ENCODE measurements at places on chromosomes 16 and 17. TPM values are rescaled to one million over a fixed set of nuclear protein-coding genes. Genes with fewer than 3 reads are reported as not detected.
A peak's percentile ranks its signal among the peaks of the same experiment; 100 is the strongest.

SYCE1L gene
- 4.6 TPM for total RNA-seq

- no peak overlapping the region for H3K27ac ChIP-seq
- peaks cover 9% of the 10 kb centered on the region for H3K4me1 ChIP-seq
- no peak for DNase-seq
- H3K27me3 ChIP-seq, result no peaks in the 10 kb centered on the region
- H3K4me3 ChIP-seq, result no peak overlapping the region
Observed at GRCh38 chr16:12798846-12799245, 4.8 kb downstream of the CPPED1 start.

- H3K4me3 ChIP-seq, result peak overlapping the region; percentile 67
- H3K36me3 ChIP-seq, result no peaks in the 10 kb centered on the region
- no peak for DNase-seq
- peak overlapping the region; percentile 57 for H3K27ac ChIP-seq
- peaks cover 51% of the 10 kb centered on the region for H3K27me3 ChIP-seq
Observed at GRCh38 chr17:42675965-42676423, 800 bp downstream of the PLEKHH3 start.

RBFOX1 gene
- not detected for total RNA-seq

DNA sequence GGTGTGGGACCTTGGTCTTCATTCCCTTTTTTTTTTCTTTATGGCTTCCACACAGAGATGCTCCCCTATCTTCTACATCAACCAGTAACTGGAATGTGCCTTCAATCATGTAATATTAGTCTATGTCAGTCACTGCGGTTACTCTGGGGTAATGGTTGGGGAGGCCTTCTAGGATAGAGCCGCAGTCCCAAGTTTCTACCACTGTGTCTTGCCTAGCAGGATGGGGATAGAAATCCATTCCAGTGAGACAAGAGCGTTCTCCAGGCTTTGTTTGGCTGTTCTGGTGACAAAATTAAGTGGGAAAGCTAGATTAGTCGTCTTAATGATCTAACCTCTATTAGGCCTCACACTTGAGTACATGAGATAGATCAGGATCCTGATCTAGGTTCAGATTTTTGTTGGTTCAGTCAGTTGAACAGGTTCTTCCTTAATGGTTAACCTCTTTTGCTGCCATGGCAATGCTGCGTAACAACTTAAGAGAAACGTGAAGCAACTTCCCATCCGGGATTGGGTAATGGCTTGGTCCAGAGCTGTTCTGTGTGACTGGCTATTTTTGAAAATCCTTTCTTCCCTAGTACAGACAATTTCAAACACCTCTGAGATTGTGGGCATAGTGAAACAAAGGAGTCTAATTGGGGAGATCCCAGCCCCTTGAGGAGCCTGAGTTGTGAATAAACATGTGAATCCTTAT is 8.7 kb downstream of the MSL1 start:
- H3K27ac ChIP-seq, result no peak overlapping the region
- peaks cover 49% of the 10 kb centered on the region for H3K36me3 ChIP-seq
- peaks cover under 1% of the 10 kb centered on the region for H3K4me1 ChIP-seq
- H3K4me3 ChIP-seq, result no peak overlapping the region
- DNase-seq, result no peak
- no peaks in the 10 kb centered on the region for H3K27me3 ChIP-seq

- H3K27me3 ChIP-seq, result no peaks in the 10 kb centered on the region
- no peak overlapping the region for H3K4me3 ChIP-seq
- no peak for DNase-seq
- no peaks in the 10 kb centered on the region for H3K4me1 ChIP-seq
- H3K27ac ChIP-seq, result no peak overlapping the region
Observed at GRCh38 chr16:23024044-23024443, 125.2 kb downstream of the USP31 start.

ABCA8 gene
- total RNA-seq, result not detected

DNA sequence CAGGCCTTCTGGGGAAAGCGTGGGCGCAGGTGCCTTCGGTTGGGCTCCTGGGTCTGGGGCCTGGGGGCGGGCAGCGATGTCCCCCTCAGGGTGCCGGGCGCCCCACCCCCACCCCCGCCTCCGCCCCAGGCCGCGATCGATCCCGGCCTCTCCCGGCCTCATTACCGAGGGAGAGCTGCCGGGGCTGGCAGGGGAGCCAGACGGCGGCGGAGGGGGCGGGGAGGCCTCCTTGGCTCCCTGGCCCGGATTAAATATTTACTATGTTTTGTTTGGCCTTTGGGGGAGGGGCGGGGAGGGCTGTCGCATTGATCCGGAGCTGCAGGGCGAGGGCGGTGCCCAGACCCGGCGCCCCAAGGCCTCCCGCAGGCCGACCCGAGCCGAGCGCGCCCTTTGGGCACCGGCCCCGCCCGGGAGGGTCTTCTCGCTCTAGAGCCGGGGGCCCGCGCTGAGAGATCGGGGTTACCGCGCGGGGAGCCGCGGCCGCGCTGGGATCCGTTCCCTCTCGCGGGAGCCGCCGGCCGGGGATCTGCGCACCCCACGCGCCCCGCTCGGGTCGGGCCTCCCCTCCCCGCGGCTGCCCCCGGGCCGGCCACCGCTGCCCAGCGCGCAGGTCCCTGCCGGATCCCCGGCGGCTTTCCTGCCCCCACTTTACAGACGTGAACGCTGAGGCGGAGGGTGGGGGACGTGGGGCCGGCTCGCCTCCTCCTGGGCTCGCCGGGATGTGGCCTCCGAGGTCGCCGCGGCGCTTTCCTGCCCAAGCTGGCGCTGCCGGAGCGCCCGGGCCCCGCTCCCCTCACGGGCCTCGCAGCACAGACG is 27.0 kb downstream of the RTN4RL1 start:
- H3K4me1 ChIP-seq, result no peaks in the 10 kb centered on the region
- H3K36me3 ChIP-seq, result no peaks in the 10 kb centered on the region
- H3K4me3 ChIP-seq, result no peak overlapping the region

UTS2R gene
- total RNA-seq, result not detected

- H3K27me3 ChIP-seq, result no peaks in the 10 kb centered on the region
- no peak for DNase-seq
- peaks cover 4% of the 10 kb centered on the region for H3K36me3 ChIP-seq
- H3K27ac ChIP-seq, result no peak overlapping the region
- H3K4me3 ChIP-seq, result no peak overlapping the region
Observed at GRCh38 chr17:18045691-18046350, 6.6 kb downstream of the GID4 start.

MYO1C gene
- 36.9 TPM for total RNA-seq

GRCh38 chr17:33242375-33243124 is 50.5 kb downstream of the ASIC2 start:
- H3K27me3 ChIP-seq, result no peaks in the 10 kb centered on the region
- no peak overlapping the region for H3K4me3 ChIP-seq
- H3K36me3 ChIP-seq, result no peaks in the 10 kb centered on the region
- H3K27ac ChIP-seq, result no peak overlapping the region

RGS11 gene
- 0.09 TPM for total RNA-seq

DNA sequence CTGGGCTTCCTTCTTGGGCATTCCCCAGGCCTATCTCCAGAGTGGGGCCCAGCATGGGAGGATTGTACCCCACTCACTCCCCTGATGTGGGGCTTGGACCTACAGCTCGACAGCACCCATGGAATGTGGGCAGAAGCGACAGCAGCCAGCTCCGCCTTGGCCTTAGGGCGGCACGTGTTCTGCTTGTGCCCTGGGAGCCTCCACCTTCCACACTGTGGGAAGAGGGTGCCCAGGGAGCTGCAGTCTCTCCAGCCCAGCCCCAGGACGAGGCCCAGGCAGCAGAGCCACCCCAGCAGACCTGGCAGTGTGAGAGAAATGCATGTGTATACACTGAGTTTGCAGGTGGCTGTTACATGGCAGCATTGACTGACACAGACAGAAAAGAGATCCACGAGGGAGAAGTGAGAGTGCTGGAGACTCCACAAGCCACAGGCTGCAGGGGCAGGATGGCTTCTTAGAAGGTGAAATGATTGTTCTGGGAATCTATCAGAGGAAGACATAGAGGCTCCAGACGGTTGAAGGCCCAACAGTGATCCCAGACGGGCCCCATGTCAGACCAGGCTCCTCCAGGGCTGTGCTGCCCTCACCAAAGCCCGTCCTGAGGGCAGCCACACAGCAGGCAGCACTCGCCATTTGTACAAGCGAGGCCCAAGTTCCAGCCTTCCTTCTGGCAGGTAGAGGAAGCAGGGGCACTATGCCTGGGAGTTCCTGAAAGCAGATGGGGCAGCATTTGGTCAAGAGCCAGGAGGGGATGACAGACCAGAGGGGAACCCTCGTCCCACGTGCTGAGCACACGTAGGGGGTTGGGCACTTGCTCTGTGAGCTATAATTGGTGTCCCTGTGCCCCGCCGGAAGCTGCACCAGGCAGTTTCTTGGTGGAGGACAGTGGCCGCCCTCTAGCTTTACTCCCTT is 2.8 kb upstream of the DNASE1 start:
- H3K4me1 ChIP-seq, result no peaks in the 10 kb centered on the region
- H3K36me3 ChIP-seq, result no peaks in the 10 kb centered on the region
- H3K27me3 ChIP-seq, result no peaks in the 10 kb centered on the region
- no peak overlapping the region for H3K27ac ChIP-seq

DNA sequence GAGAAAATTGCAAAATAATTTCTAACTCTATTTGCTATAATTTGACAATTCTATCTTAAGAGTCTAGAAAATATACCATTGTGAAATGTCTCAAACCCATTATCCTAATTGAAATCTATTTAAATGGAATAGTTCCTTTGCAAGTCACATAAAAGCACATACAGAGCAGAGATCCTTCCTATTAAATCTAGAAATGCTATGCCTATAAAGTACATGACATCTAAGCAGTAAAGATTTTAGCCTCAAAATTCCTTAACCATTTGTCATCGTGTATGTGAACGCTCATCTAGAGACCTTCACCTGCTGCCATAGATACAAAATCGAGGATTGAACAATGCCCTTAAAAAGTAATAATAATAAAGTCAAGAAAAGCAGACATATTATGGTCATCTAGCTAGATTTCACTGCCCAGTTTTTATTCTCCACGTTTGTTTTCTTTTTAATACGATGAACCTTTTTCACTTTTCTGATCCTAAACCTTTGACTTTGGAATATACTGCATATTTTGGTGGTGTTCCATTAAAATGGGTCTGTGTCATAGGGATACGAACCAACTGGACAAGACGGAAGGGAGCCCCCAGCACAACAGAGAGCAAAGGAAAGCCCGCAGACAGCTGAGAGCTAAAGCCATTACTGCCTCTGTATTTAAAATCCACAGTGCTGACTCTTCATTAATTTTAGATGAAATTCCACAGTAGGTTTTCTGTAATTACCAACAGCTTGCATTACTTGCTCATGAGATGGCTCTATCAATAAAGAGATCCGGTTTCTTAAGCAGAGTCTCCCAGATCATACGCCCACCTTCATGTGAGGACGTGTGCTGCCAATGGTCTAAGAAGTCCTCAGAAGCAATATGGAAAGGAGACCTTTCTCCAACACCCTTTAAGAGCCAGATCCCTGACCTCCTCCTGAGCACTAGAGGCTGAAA is 17.6 kb downstream of the TEX2 start:
- H3K27me3 ChIP-seq, result no peaks in the 10 kb centered on the region
- H3K4me1 ChIP-seq, result peaks cover 5% of the 10 kb centered on the region
- no peak overlapping the region for H3K4me3 ChIP-seq

DNA sequence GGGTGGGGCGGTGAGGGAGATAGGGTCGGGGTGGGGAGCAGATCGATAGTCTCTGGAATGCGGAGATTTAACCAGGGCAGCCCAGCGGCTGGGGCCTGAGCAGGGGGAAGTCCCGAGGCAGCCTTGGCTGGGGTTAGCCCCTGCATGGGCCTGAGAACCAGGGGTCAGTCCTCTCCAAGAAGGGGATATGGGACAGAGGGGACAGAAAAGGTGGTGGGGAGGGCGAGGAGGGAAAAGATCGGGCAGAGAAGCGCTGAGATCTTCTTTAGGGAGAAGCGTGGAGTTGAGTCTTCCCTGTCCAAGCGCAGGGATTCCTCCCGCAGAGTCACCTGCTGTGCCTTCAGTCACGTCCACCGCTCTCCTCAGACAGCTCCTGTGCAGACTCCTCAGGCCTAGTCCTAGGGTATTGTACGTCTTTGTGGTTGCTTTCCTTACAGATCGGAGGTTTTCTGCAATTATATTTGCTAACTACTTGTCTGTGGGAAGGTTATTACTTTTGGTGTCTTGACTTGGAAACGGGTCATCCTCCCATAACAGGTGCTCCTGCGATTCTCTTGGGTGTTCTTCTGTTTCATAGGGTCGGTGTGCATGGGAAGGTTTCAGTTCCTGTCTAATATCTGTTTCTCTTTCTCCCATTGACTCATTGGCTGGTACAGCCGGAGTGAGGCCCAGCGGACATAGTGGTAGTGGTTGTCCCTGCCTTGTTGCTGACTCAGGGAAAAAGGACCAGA is 952 bp downstream of the CD300A start:
- H3K4me3 ChIP-seq, result peak overlapping the region; percentile 21
- H3K27me3 ChIP-seq, result no peaks in the 10 kb centered on the region
- no peak for DNase-seq

DNA sequence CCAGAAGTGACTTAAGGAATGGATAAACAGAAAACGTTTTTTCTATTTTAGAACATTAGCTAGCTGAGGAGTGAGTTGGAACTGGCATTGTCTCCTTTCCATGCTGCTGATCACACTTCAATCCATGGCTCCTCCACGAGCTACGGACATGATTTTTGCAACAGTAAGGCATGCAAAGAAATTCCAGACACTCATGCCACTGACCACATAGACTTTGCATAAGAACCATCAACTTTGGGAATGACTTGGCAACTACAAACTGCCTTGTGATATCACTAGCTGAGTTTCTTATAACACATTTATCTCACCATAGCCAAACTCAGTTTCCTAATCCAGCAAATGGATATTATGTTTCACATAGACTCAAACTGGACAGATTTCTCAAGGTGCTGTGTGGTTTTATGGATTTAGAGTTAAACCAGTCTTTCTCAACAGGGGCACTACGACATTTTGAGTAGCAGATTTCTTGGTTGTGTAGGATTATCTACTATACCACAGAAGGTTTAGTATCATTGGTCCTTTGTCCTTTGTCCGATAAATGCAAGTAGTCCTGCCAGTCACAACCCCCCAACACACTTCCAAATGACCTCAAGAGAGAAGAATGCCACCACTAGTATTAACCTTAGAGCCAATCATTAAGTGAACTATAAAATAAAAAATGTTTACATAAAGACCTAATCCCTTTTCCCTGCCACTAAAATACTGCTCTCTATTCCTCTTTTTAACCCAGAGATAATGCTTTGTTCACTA is 48.3 kb upstream of the C17orf78 start:
- H3K27ac ChIP-seq, result no peak overlapping the region
- H3K4me3 ChIP-seq, result no peak overlapping the region
- no peaks in the 10 kb centered on the region for H3K27me3 ChIP-seq
- no peaks in the 10 kb centered on the region for H3K4me1 ChIP-seq
- H3K36me3 ChIP-seq, result peaks cover 3% of the 10 kb centered on the region

DNA sequence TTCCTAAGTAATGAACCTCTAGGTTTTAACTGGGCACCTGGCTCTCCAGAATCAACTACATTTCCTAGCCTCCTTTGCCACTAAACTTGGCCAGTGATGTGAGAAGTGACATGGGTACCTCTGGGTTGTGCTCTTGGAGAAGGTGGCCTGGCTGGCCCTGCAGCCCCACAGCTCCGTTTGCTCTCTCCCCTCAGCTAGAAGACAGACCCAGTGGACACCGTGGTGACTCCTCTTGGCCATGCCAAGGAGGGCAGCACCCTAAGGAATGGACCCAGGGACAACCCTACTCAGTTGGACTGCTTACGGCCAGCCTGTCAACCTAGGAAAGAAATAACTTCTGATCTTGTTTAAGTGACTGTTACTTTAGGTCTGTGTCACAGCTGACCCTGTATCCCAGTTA is 151.4 kb downstream of the TMEM132E start:
- no peaks in the 10 kb centered on the region for H3K4me1 ChIP-seq
- no peaks in the 10 kb centered on the region for H3K36me3 ChIP-seq
- no peak for DNase-seq
- H3K4me3 ChIP-seq, result no peak overlapping the region
- H3K27me3 ChIP-seq, result no peaks in the 10 kb centered on the region

KRTAP1-5 gene
- total RNA-seq, result not detected
